ENCODE measurements at places on chromosomes 7 and 10. TPM values are rescaled to one million over a fixed set of nuclear protein-coding genes. Genes with fewer than 3 reads are reported as not detected.

DNA sequence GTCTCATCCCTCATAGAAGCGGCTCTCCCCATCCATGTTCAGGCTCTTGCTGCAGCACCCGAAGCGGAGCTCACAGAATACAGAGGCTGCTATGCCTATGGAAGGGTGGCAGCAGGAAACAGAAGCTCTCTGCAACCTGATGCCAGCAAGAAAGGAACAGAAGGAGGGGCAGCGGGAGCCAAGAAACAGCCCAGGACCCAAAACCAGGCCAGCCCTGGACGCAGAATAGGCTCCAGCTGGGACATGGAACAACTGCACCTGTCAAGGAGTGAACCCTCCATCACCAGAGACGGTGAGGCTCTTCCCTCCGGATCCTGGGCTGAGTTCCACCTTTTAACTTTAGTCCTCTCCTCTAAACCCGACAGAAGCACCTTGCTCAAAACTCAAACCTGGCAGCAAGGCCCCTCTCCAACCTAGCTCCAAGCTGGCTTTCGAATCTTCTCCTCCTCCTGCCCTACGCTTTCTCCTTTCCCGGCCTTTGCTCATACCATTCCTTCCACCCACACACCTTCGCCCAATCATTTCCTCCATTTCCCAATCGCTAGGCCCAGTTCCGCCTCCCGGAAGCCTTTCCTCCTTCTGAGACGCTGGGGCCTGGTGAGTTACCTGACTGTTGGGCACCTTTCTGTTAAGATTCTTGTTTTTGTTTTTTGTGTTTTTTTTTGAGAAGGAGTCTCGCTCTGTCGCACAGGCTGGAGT, 122.8 kb upstream of the ZNF92 start:
- DNase-seq, result no peak

The CYP2C19 gene
- total RNA-seq, result not detected

DNA sequence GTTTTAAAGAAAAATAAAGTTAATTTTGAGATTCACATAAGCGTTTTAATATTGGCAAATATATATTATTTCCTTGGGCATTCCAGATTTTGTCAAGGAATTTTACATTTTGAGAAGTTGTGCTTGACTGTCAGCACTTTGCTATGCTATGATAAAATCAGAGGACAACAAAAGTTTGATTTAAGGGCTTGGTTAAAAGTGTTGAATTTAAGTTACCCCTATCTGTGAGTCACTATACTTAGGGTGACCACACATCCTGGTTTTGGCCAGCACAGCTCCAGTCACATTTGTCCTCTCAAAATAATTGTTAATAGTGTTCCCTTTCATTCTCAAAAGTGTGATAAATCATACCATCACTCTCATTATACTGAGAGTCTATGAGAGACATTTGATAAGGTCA, 34.2 kb upstream of the ANK3 start:
- no peak for DNase-seq

DNA sequence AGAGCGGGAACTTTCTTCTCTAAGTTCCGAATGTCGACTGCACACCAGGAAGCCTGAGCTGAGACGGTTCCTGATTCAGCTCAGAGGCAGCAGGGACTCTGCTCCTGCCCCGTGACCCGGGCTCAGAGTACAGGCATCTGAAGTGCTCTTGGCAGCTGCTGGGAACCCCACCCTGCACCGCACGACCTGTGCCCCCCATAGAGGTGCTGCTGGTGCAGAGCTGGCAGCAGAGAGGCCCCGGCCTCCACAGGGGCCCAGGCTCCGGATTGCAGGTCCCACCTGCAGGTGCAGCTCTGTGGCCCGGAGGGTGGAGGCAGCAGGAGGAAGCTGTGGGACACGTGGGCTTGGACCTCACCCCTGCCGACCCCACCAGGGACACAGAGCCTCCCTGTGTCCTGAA, 39.5 kb upstream of the ADGRA1 start:
- no peak for DNase-seq

The SOSTDC1 gene
- not detected for total RNA-seq

DNA sequence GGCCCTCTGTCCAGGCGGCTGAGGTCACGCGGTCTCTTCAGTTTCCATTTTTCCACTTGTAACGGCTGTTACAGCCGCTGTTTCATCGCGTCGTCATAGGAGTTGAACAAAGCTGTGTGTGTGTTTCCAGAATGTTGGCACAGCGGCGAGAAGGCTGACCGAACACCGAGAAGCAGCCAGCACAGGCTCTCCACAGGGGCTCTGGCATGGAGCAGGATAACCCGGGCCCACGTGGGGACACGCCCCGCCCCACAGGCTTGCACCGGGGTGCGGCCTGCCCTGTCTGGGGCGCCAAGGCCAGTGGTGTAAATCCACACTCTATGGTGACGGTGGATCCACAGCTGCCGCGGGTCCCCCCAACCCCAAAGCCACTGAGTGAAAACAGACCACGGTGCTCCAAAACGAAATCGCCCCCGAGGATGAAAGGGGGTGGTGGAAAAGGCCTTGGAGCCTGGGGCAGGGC, 448.2 kb downstream of the DNAJB6 start:
- DNase-seq, result no peak

The NAT16 gene
- total RNA-seq, result not detected

DNA sequence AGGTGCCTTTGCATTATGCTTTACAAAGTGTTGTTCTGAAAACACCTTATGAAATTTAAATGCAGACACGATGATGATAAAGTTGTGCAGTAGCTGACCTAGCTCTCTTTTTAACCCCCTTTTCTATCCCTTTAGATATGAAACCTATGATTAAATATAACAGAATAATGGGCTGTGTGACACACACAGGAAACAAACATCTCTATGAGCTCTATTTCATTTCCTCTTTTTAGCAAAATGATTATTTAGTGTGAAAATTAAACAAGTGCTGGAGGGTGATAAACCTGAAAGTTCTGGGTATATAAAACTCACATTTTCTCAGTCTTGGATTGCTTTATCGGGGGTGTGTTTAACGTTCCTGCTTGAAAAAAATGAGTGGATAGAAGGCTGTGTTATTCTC, 1310.5 kb upstream of the CELF2 start:
- no peak for DNase-seq

The TRIM50 gene
- not detected for total RNA-seq
